ENCODE measurements at places on chromosomes 2 and 18. TPM values are rescaled to one million over a fixed set of nuclear protein-coding genes. Genes with fewer than 3 reads are reported as not detected.

Gene PLGLB1
- polyA plus RNA-seq, result 2.2 TPM

Gene TIGD1
- polyA plus RNA-seq, result 1.6 TPM

Gene ALLC
- polyA plus RNA-seq, result not detected

Gene GAL3ST2
- not detected for polyA plus RNA-seq
